ENCODE measurements at places on chromosomes 2 and 18.

DNA sequence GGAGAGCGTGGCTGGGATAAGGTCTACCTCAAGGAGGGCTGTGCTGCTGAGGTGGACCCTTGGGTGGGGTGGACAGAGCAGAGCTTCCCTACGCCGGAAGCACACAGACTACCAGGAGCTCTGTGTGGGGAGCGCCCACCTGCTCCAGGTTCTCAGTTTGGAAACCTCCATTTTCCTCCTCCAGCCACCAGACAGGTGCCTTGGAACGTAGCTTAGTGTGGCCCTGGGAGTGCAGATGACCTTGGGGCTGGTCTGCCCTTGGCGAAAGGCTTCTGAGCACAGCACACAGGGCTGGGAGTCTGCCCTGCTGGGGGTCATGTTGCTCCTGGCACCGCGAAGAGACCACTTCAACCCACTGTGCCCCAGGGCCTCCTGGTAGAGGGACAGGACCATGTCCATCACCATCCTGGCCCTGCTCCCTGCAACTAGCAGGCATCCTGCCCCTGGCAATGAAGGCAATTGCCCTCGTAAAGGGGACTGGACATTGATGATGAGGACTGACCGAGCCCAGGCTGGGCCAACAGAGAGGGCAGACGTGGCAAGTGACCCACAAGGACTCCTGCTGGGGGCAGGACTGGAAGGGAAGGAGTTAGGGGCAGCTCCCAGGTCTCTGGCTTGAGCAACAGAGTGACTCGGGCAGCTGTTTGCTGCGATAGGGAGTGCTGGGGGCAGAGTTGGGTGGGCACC lies 214.7 kb downstream of the CYP26B1 start:
- no peak for DNase-seq

GRCh38 chr18:32213693-32214092 lies 23.9 kb downstream of the MEP1B start:
- DNase-seq, result no peak

GRCh38 chr18:77081390-77081778 lies 51.2 kb downstream of the MBP start:
- no peak for DNase-seq

- DNase-seq, result no peak
These were observed 180.2 kb downstream of the OSR1 start for GRCh38 chr2:19178175-19178574.

- DNase-seq, result no peak
These were observed 373.9 kb downstream of the PTPRM start for GRCh38 chr18:7940971-7941370.

DNA sequence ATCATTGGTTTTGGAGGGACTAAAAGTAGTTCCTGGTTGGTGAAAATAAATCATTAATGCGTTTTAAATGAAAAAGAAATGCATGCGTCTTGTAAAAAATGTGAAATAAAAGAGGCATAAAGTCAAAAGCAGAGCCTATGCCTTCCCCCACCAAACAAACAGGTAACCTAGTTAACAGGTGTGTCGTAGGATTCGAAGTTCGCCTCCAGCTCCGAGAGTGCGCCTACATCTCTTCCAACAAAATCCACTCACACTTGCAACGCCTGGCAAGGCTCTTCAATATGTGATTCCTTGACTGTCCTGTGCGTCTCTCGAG lies 677 bp upstream of the SMAD4 start:
- no peak for DNase-seq

- DNase-seq, result no peak
These were observed 61.0 kb downstream of the SPP2 start for GRCh38 chr2:234111523-234111922.

- DNase-seq, result no peak
These were observed 179.1 kb downstream of the ZFP36L2 start for GRCh38 chr2:43047187-43047780.

GRCh38 chr2:165745916-165746315 lies 48.1 kb downstream of the GALNT3 start:
- DNase-seq, result peak; percentile 43

DNA sequence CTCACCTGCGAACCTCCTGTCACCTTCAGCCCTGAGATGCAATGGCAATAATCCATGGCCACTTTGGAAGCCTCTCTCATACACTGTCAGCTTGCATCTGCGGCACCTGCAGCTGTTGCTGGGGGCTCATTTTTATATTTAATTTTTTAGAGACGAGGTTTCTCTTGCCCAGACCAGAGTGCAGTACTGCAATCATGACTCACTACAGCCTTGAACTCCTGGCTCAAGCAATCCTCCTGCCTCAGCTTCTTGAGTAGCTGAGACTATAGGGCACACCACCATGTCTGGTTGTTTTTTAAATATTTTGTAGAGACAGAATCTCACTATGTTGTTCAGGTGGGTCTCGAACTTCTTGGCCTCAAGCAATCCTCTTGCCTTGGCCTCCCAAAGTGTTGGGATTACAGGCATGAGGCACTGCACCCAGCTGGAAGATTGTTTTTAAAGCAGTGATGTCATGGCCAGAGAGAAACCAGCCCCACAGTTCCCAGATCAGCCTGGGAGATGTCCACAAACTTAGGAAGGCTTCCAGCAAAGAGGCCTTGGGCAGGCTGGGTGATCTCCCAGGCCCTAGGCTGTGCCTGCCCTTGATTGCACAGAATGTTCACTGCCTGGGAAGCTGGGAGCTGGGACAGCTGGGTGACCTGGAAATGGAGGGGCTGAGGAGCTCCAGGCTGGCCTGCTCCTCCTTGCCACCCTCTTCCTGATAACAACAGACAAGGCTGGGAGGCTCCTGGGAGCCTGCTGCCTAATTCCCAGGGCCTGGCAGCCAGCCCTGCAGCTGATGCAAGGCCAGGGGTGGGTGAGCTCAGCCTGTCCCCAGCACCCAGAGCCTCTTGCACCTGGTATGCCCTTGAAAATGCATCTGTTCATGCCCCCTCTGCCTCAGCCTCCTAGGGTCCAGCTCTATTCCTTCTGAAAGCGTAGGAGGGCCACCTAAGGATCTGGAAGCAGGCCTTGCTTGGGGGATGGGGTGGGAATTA lies 27.1 kb downstream of the SH2D6 start:
- no peak for DNase-seq

DNA sequence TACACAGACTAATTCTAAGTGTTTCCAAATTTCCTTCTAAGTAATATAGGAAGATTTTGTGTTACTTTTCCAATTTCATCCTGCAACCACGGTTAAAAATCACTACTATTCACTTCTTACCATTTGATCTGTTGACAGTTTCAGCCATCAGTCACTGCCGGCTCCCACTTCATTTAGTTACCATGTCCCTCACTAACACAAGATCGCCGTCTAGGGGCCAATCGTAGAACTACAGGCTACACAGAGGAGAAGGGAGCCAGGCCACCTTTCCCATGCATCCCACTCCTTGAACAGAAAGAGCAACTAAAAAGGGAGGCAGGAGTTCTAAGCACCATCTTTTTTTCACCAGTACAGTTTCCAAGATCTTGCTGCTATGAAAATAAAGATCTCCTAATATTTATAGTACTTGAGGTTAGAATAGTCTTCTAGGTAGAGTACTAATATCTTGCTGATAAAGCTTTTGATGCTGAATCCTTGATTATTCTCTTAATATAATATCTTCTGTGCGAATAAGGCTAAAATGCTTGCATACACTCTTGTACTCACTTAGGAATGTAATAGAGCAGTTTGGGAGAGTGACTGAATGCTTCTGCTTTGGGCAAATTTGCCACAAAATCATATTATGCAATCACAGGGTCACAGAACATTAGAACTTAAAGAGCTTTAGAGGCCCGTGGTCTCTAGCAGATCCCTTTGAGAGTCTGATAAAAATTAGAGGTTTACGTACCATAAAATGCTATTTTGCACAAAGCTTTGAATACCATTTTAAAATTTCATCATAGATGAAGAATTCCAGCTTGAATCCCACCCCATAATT lies 39.5 kb upstream of the CYP1B1 start:
- DNase-seq, result no peak

DNA sequence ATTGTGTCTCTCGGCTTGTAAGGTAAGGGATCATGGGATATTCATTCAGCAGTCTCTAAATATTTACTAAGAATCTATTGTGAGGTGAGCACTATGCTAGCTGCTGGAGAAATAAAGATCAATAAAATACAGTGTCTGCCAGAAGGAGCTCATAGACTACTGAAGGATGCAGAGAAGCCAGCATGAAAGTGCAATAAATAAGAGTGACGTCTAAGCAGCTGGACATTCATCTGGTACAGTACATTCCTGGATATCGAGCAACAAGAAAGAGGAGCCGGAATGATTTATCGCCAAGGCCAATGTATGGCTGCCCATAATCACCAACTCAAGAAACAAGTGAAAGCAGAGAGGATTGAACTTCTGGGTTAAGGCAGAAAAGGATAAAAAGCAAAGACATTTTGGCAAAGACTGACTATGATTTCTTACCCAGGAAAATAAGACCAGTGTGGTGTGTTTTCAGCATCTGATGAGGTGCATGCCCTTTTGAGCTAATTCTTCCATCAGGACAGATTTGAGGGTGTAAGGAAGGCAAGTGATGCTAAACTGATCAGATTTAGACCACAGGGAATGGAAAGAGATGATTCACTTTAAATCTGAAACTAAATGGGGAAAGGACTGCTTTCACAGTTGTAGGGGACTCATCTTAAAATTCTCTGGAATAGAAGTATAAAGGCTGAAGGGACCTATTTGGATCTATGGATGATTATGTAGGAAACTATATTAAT lies 18.7 kb upstream of the LMAN1 start:
- DNase-seq, result no peak

DNA sequence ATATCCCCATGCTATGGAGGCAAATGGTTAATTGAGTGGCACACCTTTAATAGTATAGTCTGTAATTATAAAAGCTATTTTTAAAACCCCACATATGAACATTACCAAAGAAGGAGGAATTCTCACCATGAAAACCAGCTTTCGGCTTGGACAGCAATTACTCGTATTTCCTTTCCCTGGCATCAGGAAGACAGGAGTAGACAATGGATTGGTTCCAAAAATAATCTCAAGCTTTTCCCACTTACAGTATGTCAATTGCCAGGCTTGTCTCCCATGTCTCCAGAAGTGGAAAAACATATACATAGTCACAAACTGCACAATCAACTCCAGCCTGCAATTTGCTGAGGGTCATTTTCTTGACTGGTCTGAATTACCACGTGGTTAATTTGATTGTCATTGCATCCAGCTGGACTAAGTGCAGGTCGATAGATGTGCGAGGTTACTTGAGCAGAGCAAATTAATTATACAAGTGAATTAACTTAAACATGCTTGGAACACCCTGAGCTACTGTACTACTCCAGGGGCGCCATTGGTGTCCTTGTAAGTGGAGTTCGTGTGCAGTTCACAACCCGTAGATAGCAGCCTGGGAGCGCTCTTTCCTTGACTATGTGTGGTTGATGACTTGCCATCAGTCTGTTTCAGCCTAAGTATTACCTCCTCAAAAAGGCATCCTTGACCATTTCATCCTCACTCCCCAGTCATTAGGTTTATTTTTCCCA lies 124.3 kb upstream of the PELI1 start:
- no peak for DNase-seq

- DNase-seq, result no peak
These were observed 61.4 kb downstream of the TAF4B start for GRCh38 chr18:26287644-26288043.

- DNase-seq, result no peak
These were observed 356.2 kb downstream of the LPIN1 start for GRCh38 chr2:12102679-12103078.

GRCh38 chr2:196131949-196132925 lies 39.1 kb downstream of the STK17B start:
- no peak for DNase-seq

- DNase-seq, result no peak
These were observed 65.9 kb downstream of the AAK1 start for GRCh38 chr2:69577467-69578197.

DNA sequence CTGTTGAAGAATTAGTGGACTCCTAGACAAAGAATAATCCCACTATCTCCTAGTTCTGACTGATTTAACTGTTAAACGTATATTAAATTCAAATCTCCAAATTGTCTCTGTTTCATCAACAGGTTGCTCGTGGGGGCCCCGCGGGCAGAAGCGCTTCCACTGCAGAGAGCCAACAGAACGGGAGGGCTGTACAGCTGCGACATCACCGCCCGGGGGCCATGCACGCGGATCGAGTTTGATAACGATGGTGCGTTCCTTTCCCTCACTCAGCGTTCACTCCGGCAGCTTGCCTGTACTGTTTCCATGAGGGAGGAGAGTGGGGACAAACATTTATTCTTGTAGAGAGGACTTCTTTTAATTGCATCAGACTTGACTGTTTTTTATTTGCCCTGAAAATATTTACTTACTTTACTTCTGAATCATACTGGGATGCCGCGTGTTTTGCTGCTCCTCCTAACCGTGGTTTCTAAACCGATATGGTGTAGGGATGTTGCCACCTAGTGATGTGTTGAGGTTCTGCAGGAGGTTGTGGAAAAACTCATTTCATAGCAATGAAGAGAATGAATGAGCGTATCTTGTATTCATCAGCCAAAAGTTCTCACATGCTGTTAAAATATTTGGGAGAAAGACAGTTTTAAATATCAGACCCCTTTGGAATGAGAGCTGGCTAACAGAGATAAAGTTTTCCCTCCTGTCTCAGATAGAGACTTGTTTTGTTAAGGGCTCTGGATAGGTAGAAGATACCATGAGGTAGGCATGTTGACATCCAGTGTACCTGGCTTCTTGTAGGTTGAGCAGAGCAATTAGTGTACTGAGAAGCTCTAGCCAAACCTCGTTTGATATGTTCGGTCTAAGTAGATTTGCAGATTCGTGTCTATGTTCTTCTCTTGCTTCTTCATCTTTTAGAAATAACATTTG lies 38.3 kb downstream of the ITGA6 start:
- peak; percentile 77 for DNase-seq

- no peak for DNase-seq
These were observed 36.9 kb downstream of the RIT2 start for GRCh38 chr18:43078478-43079092.

- DNase-seq, result no peak
These were observed 24.3 kb upstream of the FAP start for GRCh38 chr2:162267496-162267895.

DNA sequence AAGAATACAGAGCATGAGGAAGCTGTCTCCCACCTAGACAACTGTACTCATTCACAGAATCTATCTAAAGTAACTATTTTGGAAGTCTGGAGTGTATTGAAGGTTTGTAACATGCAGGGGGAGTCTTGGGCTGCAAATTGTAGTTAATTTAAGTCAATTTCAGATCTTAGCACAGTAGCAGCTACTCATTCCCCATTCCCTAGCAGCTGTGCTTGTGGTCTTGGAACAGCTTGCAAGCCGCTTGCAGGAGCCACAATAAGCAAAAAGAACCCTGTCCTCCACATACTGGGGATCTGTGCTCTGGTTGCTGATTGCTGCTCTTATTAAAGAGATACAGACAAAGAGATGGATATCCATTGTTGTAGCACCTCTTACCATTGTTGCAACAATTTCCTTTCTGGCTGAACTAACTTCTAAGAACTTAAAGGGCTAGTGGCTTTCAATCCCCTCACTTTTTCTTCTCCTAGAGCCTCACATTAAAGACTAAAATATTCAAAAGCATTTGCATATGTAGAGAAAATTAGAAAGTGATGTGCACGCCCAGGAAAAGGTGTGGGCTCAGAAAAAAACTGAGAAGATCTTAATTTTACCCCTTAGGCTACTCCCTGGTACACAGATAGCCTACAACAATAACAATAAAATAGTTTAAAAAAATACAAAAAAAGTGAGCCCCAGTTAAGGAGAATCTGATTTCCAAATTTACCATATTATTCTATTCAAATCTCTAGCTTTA lies 1775.1 kb upstream of the PIK3C3 start:
- no peak for DNase-seq

GRCh38 chr2:215437614-215438013 lies 1.7 kb upstream of the FN1 start:
- no peak for DNase-seq

GRCh38 chr18:80105369-80106167 lies 3.5 kb upstream of the ADNP2 start:
- DNase-seq, result no peak

Measured in posterior cingulate gyrus (tissue), 11 donors.